ENCODE measurements at places on chromosomes 13 and 19. TPM values are rescaled to one million over a fixed set of nuclear protein-coding genes. Genes with fewer than 3 reads are reported as not detected.

Gene ZNF324
- 7.7 TPM for total RNA-seq

Gene TNFSF9
- 10.9 TPM for total RNA-seq

Gene FBXL12
- 11.5 TPM for total RNA-seq

Gene NLRP11
- total RNA-seq, result 0.21 TPM

Gene VSTM1
- total RNA-seq, result not detected

Gene DCT
- total RNA-seq, result 1,300 TPM

Gene ADGRE3
- total RNA-seq, result not detected

Gene CCDC122
- 8.1 TPM for total RNA-seq

Gene LGALS16
- not detected for total RNA-seq

Gene KLK3
- not detected for total RNA-seq

Gene ZNF610
- total RNA-seq, result 2.2 TPM

Gene IGFL1
- not detected for total RNA-seq

Gene SPIB
- not detected for total RNA-seq

Gene LGALS14
- total RNA-seq, result not detected

Gene LAIR2
- not detected for total RNA-seq

Gene DIAPH3
- 5.9 TPM for total RNA-seq

Gene WDR83
- 2.9 TPM for total RNA-seq

All from SK-MEL-5 (cell line).